CD4-positive, alpha-beta T cell (primary cell): ENCODE measurements at places on chromosomes 1 and 21.

- peak; percentile 55 for DNase-seq
Observed at GRCh38 chr1:169427081-169427641, at the start of gene CCDC181. Gene CCDC181 (minus strand): TSS chr1:169427474. CDS start chr1:169424927, 2,547 bp downstream.

GRCh38 chr1:208025031-208025430, 114.1 kb upstream of the CD34 start:
- DNase-seq, result no peak

DNA sequence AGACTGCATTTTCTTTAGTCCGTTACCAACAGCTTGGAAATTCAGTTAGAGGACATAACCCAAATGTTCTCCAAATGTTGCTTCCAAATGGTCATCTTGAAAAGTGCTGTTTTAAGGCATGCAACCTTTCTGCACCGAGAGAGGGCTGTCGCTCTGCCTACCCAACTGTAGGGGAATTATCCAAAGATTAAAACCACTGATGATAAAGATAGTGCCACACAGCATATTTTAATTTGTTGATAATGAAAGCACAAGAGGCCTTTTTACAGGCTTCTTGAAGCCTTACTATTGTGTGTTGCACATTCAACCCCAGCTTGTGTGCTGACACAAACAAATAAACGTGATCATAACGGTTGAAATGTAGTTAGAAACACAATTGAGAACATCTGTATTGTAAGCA, 121.5 kb downstream of the LMO4 start:
- DNase-seq, result no peak

DNA sequence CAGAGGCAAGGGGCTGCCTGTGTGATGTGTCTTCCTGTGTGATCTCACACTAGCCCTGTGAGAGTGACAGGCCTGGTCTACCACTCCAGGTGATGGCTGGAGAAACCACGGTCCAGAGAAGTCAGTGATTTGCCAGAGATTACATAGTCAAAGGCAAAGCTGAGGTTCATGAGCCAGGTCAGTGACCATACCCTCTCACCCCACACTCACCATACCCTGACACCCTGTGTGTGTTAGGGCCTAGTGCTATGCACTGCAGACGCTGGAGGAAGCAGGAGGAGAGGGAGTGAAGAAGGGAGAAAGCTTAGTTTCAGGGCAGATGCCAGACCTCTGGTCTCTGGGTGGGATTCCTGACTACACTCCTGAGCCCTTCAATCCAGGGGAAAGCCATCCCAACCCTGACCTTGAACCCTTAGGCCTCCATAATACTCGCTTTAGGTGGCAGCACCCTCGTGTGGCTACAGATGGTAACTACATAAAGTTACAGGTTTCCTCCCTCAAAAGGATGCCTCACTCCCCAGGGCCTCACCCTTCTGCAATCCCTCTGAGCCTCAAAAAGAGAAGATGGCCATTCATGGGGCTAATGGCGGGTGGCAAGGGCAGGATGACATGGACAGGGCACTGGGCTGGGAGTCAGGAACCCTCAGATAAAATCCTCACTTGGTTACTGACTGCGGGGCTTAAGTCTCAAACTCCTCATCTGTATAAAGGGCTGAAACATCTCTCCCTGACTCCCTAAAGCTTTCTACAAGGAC, 20.8 kb upstream of the SDC3 start:
- DNase-seq, result peak; percentile 64

DNA sequence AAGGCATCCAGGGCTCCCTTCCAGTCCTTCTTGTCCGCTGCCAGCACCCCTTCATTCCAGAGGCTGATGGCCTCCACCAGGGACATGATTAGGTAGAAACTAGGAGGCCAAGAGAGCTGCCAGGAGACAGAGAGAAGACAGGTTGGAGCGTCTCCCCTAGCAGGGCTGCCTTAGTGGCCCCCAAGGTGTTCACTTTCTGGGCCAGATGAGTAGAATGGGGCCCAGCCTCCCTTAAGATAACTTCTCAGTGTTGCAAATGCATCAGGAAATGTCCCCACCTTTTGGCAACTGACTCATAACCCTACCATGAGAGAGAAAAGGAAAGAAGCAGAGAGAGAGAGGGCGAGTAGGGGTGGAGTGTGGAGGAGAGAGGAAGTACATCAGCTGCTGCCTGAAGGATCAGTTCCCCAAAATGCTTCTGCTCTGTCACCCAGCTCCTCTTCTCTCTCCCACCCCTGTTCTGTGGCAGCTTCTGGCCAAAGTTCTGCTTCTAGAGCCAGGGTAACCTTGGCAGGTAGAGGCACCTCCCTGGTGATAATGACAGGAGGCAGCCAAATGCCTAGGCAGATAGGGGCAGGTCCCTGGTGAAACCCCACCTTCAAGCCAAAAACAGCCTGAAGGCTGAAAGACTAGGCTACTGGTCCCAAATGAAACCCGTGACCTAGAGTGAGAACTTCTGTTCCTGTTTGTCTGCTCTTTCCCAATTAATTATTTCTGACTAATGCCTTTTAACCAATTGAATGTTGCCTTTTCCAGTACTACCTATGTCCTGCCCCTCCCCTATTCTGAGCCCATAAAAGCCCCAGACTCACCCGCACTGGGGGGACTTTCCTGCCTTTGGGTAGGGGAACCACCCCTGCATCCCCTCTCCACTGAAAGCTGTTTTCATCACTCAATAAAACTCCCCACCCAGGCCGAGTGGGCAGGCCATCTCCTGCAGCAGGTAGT, at the start of gene NCF2:
NCF2 (minus strand) TSS at position 216 of the 948 bp plus-strand sequence; CDS start at position 86, 130 bp downstream.
- DNase-seq, result peak; percentile 14

DNA sequence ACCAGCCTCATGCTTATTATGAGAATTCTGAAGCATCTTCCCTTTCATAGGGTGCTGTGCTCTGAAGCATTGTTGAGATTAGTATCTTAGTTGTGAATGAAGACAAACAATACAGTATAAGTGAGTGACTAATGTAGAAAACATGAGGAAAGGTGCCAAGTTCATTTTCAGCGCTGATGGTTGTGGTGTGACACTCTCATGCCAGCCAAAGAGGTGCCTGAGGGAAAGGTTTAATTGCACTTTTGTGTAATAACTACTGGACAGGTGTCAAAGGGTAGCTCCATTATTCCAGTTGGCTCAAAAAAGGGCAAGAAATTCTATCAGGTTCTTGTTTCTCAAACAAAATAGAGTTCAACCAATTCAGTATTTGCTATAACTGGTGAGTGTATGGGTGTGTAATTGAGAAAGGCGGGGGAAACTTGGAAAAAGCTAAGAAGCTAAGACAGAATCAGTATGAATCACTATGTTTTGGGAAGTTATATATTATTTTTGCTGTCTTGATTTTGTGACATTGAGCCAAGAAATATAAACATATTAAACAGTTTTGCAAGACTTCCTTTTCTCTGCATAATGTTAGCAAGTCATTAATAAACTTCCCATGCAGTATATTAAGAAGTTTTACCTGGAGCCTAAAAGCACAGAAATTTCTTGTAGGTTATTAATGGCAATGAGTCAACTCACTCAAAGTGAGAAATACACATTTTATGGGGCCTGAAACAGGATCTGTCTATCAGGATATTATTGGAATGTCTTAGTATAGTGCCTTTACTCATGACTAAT, 31.8 kb downstream of the KCNK2 start:
- DNase-seq, result no peak

DNA sequence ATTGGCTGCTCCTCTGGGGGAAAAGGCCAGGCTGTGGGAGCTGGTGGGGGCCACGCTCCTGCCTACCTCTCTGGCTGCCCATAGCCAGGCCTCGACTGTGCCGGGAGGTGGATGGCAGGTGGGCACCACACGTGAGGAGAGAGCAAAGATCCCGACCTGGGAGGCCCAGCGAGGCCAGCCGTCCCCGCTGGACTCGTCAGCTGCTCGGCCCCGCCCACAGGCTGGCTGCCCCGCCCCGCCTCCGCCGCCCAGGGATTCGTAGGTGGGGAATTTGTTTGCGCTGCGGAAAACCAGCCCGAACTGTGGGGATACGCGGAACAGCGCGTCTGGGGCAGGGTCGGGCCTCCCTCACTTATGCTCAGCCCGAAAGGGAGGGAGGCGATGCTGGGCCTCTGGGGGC, 31.7 kb downstream of the TP73 start:
- no peak for DNase-seq

- no peak for DNase-seq
Observed at GRCh38 chr1:238343852-238344251, 453.1 kb upstream of the ZP4 start.

- no peak for DNase-seq
Observed at GRCh38 chr1:246641394-246641793, 75.1 kb downstream of the CNST start.
